Stimulated activated CD8-positive, alpha-beta memory T cell treated with anti-CD3 and anti-CD28 coated beads, Interleukin-4, amount 100 ng/mL, for 4 hours (primary cell): ENCODE measurements at places on chromosomes 2 and 18.

- DNase-seq, result no peak
Measured at GRCh38 chr2:179454443-179455171, 190.0 kb upstream of the SESTD1 start.

- no peak for DNase-seq
Measured at GRCh38 chr2:70720124-70720523, 47.9 kb downstream of the ADD2 start.

DNA sequence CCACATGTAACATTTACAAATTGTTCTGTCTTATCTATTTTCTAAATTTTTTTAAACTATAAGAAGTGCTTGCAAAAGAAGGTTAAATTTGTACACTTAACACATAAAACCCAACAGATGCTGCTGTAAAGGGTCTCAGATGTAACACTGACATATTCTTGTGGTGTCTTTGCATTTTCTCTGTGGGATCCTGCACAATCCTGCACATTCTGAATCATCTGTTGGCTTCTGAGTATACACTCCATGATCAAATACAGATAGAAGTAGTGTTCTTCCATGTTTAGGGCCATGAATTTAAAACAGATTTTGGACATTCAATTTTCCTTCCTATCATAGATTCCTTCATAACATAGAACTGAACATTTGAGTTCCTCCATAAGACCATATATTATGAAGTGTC lies 89.0 kb downstream of the SPRED2 start:
- no peak for DNase-seq

- no peak for DNase-seq
Measured at GRCh38 chr2:229282758-229283546, 11.9 kb upstream of the PID1 start.

- DNase-seq, result no peak
Measured at GRCh38 chr2:196758474-196759377, 40.8 kb downstream of the GTF3C3 start.

- no peak for DNase-seq
Measured at GRCh38 chr18:78934551-78935225, 44.9 kb upstream of the SALL3 start.
